Activated gamma-delta T cell treated with anti-CD3 and anti-CD28 coated beads, Interleukin-2, amount 50 U/mL, for 16 hours (primary cell): ENCODE measurements at places on chromosomes 13 and 19.

- no peak for DNase-seq
Observed at GRCh38 chr13:28313579-28313978, 175.2 kb downstream of the PAN3 start.

DNA sequence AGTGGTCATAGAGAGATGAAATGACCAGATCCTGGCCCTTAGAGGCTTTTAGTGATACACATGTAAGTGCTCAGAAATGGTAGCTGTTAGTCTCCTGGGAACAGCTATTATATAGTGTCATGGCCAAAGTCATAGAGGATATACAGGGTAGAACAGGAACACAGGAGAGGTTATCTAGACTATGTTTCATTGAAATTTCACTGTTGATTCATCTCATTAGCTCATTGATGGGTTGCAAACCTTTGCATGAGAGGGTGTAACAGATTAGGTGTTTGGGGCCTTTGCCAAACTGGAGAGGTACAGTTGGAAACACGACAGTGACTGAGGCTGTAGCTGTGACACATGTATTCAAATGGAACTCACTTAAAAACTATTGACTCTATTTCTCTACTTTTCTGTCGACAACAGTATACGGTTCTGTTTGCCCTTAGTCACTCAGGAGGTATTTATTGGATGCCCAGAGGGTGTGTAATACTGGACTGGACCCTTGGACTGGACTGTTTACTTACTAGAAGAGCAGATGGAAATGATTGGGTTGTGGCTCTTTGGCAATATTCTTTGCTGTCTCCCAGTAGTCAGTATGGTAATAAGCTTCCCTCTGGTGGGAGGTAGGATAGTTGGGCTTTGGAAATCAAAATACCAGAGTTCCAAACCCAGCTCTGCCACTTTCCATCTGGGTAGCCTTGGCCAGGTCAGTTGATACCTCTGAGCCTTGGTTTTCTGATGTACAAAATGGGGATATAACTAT is 29.8 kb downstream of the ARHGAP35 start:
- DNase-seq = no peak

- DNase-seq = no peak
Observed at GRCh38 chr13:75513271-75513670, 24.4 kb downstream of the COMMD6 start.

DNA sequence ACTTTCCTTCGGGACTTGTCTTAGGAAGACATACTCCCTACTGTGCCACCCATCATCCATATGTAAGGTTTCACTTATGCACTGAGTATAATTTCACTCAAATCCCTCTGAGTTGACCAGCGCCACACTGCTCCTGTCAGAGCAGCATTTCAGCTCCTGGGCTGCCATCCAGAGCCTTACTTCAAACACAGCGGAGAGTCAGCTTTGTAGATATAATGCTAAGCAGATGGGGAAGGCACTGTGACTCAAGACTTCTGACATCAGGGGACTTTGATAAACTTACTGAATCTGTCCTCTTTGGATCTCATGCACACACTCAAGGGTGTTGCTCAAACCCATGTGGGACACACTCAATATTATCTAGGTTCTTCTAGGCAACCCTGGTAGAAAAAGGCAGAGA is 34.9 kb downstream of the DOCK9 start:
- no peak for DNase-seq

DNA sequence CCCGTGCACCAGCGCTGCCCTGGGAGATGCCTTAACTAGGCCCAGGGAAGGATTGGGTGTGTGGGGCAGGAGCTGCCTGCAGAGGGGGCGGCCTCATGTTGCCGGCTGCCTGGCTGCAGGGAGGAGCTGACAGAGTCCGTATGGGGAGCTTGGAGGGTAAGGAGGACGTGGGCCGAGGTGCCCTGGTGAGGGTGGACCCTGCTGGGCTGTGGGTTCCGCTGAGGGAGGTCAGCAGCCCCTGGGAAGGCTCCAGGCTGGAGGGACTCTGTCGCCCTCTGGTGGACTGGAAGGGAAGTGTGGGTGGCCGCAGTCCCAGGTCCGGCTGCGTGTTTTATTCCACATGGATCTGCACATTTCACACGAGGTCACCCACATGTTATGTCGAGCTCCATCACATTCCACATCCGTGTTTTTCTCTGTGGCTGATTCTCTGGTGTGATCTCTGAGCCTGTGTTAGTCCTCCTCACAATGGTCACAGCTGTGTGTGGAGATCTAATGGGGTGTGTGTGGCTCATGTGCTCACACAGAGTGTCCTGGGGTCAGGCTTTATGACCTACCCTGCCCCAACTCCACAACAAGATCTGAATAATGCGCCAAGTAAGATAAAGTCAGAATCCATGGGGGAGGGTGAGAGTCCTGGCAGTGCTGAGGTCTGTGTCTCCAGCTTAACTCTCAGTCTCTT is 1.8 kb upstream of the CEACAM8 start:
- no peak for DNase-seq

DNA sequence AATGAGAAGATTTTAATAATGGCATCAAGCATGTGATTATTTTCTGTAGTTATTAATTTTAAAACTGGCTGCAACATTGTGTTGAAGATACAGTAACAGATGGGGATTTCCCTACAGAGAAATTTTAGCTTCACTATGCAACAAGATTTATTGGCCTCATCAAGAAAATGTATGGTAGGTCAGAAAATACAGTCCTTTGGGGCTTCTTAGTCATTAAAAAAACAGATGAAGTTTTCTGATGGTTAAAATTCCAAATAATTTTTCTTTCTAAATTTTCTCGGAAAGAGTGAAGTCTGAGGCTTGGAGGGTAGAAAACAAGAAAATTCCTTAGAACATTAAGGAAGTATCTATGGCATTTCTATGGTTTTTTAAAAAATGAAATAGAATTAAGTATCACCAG is 1790.8 kb upstream of the PCDH20 start:
- DNase-seq = no peak

DNA sequence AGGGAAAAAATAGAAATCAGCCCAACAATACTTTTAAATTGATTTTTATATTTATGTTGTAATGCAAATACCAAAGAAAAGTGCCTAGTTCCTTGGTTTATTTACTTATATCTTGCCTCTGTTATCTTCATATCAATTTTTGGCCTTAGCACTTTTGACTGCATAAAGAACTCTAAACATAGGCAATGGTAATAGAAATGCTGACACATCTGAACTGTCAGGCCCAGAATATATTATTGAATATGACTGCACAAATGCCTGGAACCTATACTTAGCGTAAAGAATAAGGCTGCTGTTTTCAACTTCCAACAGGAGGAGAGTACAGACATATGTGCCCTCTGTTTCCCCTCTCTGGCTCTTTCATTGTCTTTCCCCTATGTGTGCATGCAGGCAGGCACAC is 91.1 kb downstream of the DNAJC15 start:
- DNase-seq = no peak

- no peak for DNase-seq
Observed at GRCh38 chr13:63367522-63368198, 1952.0 kb upstream of the PCDH20 start.

- no peak for DNase-seq
Observed at GRCh38 chr13:74093691-74094090, 40.5 kb downstream of the KLF12 start.

DNA sequence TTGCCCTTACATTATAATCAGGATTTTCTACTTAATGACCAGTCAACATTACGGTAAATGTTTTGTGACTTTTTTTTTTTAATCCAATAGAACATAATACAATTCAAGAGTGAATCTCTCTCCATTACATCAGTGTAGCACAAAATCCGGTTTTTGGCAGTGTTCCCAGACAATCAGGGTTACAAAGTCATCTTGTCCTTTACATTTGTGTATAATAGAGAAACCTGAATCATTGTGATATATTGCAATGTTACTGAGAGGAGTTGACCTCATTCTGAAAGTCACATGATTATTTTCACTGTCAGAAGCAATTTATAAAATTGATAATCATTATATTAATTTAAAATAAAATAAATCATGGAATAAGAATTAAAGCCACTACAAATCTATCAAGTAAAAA is 1346.0 kb upstream of the SPRY2 start:
- DNase-seq = no peak

DNA sequence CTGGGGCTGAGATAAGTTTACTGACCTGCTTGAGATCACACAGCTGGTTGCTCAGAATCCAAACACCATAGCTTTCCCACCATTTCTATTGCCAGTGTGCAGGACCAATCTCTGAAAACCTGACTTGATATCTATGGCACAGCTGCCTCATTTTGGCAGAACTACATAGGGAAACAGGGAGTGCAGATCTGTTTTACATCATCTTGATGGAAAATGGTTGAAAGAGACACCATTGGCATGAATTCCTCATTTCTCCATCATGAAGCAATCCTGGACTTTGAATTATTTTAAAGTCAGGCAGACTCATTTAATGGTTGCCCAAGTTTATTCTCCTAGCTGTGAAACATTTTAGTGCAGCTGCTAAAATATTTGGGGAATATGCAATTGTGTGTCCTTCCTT is 1628.2 kb upstream of the SLC10A2 start:
- DNase-seq = no peak

DNA sequence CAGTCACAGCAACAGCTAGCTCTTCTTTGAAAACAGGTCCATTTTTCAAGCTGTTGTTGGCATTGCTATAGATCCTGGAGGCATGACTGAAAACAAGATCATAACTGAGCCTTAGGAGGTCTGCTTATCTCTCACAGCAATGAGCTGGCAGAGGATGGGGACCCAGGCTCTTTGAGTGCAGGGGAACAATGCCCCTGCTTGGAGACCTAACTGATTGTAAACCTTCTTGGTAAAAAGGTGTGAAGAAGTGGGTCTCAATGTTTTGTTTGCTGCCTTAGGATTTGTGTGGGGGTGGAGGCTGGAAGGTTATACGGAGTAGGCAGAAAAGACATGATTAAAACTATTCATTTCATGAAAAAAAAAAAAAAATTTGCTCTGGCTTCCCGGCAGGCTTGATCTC is 94.6 kb downstream of the EFNB2 start:
- no peak for DNase-seq

- peak; percentile 50 for DNase-seq
Observed at GRCh38 chr19:41427647-41428480, 690 bp upstream of the B3GNT8 start.

- DNase-seq = no peak
Observed at GRCh38 chr13:33543089-33543459, 257.5 kb upstream of the STARD13 start.

DNA sequence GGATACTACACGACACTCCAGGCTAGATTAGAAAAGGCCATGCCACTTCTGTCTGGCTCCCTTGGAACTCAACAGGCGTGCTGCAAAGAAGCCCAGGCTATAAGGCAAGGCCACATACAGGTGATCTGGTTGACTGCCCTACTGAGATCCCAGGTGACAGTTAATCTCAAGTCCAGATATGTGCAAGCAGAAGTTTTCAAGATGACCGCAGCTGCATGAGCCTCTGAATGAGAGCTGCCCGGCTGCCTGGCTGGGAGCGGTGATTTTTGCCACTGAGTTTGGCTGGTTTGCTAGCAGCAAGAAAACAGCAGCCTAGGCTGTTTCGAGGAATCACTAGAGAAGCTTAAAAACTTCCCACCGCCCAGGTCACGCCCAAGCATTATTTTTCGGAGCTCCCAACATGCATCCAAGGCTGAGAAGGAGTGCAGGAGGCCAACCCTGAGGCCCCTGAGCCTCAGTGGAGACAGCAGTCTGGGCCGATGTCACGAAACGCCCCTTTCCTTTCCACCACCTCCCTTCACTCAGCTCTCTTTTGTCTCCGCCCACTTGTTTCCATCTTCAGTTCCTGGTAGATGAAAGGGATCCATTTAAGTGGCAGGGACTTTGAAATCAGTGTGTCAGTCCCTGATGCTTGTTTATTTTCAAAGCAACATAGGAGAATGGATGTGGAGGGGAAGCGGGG is 14.0 kb upstream of the URI1 start:
- no peak for DNase-seq
